ENCODE measurements at places on chromosomes 2 and 18.

DNA sequence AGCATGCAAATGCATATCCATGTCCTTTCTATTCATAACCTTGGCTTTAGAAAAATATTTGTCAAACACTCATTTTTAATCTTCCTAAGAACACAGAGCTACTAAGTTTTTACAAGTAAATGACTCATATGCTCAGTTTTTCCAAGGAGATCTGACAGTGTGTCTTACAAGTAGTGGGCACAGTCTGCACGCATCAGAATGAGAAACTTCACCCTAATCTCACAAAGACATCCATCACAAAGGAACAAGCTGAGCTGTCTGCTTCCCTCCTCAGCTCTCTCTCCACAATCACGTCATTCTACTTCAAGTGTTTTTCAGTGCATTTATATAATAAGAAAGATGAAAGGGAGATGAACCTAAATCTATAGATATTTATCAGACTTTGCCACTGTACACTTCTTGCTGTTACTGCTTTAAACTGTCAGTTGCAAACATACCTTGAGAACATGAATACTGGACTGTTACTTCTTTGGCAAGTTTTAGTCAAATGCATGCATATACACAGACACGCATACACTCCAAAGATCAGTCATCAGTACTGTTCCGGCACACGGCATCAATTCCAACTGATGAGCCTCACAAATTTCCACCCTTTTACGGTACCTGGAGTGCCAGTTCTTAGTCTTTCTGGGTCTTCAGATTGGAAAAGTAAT is 75.7 kb downstream of the RBMS1 start:
- no peak for DNase-seq

GRCh38 chr2:199631129-199631528 is 173.4 kb upstream of the SATB2 start:
- no peak for DNase-seq

GRCh38 chr2:158214431-158214830 is 112.8 kb downstream of the UPP2 start:
- no peak for DNase-seq

DNA sequence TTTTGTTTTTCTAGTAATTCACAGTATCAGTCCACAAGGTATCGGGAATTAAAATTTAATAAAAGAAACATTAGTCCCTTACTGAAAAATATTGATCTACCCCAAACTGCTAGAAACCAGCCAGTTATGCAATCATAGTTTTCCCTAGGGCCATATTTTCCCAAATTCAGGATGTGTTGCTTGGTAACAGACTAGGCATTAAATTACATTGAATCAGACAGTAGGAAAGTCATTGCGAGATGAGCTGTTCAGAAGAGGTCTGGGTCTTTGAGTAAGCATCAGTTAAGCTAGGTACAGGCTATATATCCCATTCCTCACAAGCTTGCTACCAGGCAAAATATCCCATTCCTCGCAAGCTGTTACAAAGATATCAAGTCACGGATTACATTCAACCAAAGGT is 123.0 kb upstream of the CCDC150 start:
- no peak for DNase-seq

GRCh38 chr2:241248897-241249296 is 60.4 kb downstream of the ANO7 start:
- no peak for DNase-seq

DNA sequence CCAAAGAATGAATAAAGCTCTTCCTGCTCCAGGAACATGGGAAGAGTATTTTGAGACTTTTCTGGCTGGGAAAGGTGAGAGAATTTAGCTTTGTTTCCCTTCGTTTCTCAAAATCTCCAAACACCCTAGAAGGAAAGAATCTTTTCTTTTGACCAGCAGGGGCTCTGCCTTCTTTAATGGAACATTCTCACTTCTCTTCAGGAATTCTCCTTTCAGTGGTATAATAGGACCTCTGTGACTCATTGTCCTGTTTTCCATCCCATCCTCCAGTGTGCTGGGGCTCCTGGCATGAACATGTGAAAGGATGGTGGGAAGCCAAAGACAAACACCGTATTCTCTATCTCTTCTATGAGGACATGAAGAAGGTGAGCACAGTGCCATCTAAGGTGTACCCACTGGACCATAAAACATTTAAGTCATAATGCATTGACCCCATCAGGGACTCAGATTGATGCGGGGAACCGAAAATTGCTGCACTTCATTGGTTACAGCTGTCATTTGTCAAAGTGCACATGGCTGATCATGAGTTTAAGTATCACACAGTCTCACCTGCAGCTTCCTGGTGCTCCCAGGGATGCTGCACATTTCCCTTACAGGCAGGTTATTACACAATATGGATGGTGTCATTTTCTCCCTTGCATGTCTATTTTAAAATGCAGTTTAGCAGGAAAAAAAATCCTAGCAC is 5.5 kb downstream of the SULT1C4 start:
- no peak for DNase-seq

- DNase-seq, result no peak
Observed at GRCh38 chr2:31204783-31205182, 12.5 kb downstream of the CAPN14 start.

DNA sequence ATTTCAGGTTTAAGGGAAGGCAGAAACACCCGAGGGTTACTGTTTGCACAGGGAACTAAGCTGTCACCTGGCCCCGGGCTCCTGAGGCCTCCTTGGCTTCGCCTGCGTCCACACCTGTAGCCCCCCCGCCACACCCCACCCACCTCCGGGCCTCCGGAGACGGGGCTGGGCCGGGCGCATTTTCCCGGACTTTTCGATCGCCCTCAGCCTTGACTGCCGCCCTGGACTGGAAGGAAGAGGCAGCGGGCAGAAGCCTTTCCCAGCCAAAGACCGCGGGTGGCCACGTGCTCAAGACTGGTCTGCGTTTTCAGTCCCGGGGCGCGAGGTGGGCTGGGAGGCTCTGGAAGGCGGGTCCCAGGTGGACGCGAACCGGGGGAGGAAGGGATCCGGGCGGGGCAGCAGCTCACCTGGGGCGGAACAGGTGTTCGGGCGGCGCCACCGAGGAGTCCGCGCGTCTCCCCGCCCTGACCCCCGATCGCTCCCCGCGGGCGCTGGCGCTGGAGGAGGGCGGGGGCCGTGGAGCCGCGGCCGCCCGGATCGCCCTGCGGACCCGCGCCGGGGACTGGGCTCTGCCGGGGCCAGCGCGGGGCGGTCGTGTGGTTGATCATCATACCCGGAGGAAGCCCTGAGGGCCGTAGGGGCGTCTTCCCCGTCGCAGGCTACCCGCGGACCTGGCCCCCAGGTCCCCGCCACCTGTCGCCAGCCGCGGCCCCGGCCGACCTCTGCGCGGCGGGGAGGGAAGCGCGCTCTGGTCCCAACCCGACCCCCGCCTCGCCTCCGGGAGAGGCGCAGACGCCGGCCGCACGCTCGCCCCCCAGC is 3.2 kb downstream of the ID2 start:
- peak; percentile 51 for DNase-seq

GRCh38 chr2:61759718-61760117 is 94.1 kb downstream of the FAM161A start:
- no peak for DNase-seq

- no peak for DNase-seq
Observed at GRCh38 chr2:178309541-178309940, 115.2 kb downstream of the OSBPL6 start.

- no peak for DNase-seq
Observed at GRCh38 chr2:240143276-240143675, 2.8 kb upstream of the OTOS start.

- DNase-seq, result no peak
Observed at GRCh38 chr18:41938445-41938844, 16.6 kb upstream of the PIK3C3 start.

DNA sequence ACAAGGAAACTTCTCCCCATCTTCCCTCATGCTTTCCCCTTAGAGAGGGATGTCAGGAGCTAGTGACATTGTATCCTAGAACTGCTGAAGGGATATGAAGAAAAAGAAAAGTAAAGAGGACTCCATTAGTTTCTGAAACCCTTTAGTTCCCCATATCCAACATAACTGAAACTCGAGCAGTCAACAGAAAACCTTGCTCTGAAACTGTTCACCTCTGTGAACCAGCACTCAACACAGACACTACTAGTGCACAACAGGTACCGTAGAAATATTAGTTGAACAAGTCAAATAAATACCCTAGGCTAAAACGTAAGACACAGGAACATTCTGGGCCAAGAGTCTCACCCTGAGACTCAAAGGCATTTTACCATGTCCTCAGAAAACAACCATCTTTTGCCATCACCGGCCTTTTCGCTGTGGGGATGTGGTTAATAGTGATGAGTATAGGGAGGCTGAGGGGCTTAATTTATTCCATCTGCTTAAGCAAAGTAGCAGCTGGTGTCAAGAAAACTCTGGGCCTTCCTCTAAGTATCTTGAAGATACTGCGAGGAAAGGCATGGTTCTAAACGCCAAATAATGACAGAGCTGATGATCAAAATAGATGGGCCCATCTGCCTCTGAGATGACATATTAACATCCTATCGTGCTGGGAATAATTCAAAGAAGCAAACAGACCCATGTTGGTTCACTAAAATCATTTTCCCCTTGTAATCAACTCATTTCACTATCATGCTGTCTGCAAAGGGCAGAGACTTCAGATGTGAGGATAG is 156.8 kb downstream of the STK39 start:
- DNase-seq, result no peak

GRCh38 chr2:61158356-61158955 is 3.5 kb upstream of the C2orf74 start:
- DNase-seq, result no peak

DNA sequence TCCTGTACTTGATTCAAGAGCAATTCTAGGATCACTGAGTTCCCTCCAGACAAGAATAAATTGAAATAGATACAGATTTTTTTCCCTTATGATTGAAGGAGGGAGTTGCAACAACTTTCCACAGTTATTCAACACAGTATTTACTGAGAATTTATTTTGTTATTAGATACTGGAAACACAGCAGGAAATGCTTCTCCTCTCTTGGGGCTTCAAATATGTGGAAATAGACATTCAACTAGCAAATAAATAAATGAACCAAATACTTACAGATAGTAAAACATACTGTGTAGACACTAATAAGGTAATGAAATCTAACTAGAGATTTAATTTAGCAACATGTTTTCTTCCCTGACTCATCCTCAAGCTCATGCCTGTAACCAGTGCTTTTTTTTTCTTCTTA is 169.2 kb downstream of the LNPK start:
- no peak for DNase-seq

GRCh38 chr18:4353853-4354418 is 101.2 kb downstream of the DLGAP1 start:
- no peak for DNase-seq
